CD4-positive, alpha-beta T cell treated with Interleukin-12 subunit alpha and Interleukin-12 subunit beta, for 1 hour (primary cell): ENCODE measurements at places on chromosomes 1 and 21.

GRCh38 chr1:46425726-46426125 lies 31.6 kb downstream of the FAAH start:
- no peak for DNase-seq

DNA sequence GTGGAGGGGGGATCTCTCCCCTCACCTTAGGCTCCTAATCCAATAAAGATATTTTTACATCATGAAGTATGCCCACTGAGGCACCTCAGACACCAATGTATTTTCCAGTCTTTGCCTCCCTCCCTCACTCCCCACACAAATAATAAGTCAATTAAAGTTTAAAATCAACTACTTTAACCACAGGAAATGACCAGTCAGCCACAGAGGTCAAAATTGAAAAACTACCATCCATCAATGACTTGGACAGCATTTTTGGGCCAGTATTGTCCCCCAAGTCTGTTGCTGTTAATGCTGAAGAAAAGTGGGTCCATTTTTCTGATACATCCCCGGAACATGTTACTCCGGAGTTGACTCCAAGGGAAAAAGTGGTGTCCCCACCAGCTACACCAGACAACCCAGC lies 70.6 kb upstream of the DYNLT5 start:
- no peak for DNase-seq

- DNase-seq = peak; percentile 19
Measured at GRCh38 chr1:193070386-193070753, 11.0 kb downstream of the RO60 start.

- DNase-seq = no peak
Measured at GRCh38 chr1:17544776-17545350, 5.4 kb downstream of the ARHGEF10L start.
